ENCODE measurements at places on chromosomes 3 and 15.

GRCh38 chr3:72182206-72182605, 397.3 kb upstream of the PROK2 start:
- DNase-seq, result no peak

GRCh38 chr15:57767481-57767880, 61.0 kb downstream of the POLR2M start:
- no peak for DNase-seq

- DNase-seq, result no peak
Observed at GRCh38 chr3:124741027-124741426, 10.8 kb downstream of the UMPS start.

GRCh38 chr15:85609492-85609891, 185.2 kb downstream of the KLHL25 start:
- no peak for DNase-seq

- DNase-seq, result no peak
Observed at GRCh38 chr15:66647358-66647757, 54.7 kb upstream of the SMAD6 start.

GRCh38 chr3:108546247-108546646, 35.9 kb upstream of the MYH15 start:
- DNase-seq, result no peak

DNA sequence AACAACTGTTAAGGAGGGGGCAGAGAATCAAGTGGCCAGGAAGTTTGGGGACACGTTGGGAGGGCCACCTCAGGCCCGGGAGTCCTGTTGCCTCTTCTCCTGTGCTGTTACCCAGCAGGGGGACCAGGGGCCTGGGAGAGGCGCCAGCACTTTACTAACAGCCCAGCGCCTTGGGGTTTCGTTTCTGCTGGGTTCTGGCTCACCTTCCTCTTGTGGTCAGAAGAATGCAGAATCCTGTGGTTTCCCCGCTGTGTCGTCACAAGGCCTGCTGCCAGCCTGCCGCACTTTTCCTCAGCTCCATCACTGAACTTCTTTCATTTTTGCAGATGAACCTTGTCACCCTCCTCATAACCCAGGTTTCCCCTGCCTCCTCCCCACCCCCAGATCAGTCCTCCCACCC, 67.7 kb downstream of the SLC30A4 start:
- DNase-seq, result peak; percentile 56

DNA sequence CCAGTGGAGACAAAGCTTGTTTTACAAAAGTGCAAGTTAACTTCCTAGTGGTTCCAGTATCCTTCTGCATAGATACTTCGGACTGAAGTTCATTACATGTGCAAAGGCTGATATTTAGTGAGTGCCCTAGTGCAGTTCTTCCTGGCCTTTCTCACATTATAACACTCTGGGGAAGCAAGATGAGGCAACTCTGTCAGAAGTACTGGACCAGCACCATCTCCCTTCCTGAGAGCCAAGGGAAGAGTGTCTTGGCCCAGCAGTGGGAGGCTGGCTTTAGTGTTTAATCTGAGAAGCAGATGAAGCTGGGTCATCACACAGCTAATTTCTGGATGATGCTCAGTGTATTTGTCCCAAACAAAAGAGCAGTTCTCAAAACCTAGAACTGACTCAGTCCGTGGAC, 397.7 kb downstream of the CACNA2D3 start:
- DNase-seq, result no peak

GRCh38 chr15:55820043-55820442, 77.1 kb upstream of the PRTG start:
- DNase-seq, result no peak

GRCh38 chr3:123807820-123808219, 76.3 kb downstream of the MYLK start:
- DNase-seq, result no peak

GRCh38 chr3:193873426-193874201, 262.3 kb upstream of the HES1 start:
- DNase-seq, result no peak

DNA sequence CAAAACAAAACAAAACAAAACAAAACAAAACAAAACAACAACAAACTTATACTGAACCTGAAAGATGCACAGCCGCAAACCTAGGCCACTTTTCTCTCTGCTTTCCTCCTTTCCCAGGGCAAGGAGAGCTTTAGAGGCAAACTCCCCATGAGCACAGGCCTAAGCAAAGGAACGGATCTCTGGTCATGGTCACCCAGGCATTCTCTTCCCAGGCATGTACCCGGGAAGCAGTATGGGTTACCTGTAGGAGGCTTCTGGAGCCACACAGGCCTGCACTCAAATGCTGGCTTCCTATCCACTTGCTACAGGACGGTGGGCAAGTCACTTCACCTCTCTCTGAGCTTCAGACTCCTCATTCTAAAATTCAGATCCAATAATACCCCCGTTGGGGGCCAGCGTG, 171.8 kb downstream of the SMAD6 start:
- DNase-seq, result no peak

DNA sequence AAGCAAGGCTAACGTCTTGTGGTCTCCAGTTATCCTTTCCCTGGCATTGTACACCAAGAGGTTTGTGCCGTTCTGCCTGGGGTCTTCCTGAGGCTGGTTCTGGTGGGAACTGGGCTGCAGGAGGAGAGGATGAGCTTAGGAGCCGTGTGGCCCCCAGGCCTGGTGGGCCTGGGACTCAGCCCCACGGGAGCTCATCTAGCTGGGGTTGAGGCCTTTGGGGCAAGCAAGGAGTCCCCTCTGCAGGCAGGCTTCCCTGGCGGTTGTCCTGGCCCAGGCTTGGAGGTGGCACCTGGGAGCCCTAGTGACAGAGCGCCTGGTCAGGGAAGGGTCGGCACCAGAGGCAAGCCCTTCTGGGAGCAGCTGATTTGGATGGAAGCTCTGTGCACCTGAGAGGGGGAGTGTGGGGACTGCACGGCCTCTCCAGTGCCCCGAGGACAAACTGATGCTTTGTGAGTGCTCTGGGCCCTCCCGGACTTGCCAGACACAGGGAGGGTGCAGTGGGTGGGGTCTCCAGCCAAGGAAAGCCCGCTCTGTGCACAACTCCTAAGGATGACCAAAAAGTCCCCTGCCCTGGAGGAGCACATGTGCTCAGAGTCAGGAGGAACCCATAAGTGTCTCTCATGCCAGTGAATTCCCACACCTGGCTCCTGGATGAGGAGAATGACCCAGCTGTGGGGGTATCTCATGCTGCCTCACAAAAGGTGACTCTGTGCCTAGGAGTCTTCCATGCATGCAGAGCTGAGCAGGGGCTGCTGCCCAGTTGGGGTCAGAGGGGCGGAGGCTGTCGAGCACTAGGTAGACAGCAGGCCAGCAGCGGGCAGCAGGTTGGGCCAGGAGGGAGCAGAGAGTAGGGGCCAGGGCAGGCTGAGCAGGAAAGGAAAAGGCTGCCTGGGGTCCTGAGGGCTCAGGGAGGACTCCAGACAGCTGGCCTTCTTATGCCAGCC, 2.7 kb downstream of the PAK6 start:
- no peak for DNase-seq

Data from GM18507 (cell line).